ENCODE measurements at places on chromosomes 16 and 17. TPM values are rescaled to one million over a fixed set of nuclear protein-coding genes. Genes with fewer than 3 reads are reported as not detected.

DNA sequence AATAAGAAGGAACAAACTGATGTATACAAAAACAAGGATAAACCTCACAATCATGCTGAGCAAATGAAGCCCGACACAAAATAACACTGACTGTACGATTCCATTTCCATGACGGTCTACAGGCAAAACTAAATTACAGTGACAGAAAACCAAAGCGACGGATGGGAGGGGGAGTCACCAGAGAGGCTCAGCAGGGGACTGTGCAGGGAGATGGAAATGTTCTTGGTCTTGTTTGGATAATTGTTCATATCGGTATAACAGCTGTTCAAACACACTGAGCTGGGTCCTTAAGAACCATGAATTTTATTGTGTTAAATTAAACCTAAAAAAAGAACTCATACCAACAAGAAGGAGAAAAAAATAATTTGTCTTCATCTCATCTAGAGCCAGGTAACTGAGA, 97.8 kb downstream of the NXN start:
- no peak overlapping the region for H3K4me3 ChIP-seq
- peaks cover 25% of the 10 kb centered on the region for H3K4me1 ChIP-seq
- peaks cover 10% of the 10 kb centered on the region for H3K36me3 ChIP-seq
- peak overlapping the region; percentile 67 for H3K27ac ChIP-seq
- DNase-seq, result no peak
- no peaks in the 10 kb centered on the region for H3K27me3 ChIP-seq

- H3K27ac ChIP-seq, result peak overlapping the region; percentile 69
- peak overlapping the region; percentile 47 for H3K4me3 ChIP-seq
- DNase-seq, result no peak
- peaks cover 25% of the 10 kb centered on the region for H3K4me1 ChIP-seq
- no peaks in the 10 kb centered on the region for H3K36me3 ChIP-seq
- H3K27me3 ChIP-seq, result no peaks in the 10 kb centered on the region
These were observed 7.4 kb downstream of the LRRC75A start for GRCh38 chr17:16484445-16485175.

- peaks cover 23% of the 10 kb centered on the region for H3K4me1 ChIP-seq
- peaks cover 19% of the 10 kb centered on the region for H3K36me3 ChIP-seq
- peak overlapping the region; percentile 13 for H3K4me3 ChIP-seq
- H3K27me3 ChIP-seq, result no peaks in the 10 kb centered on the region
These were observed 20.7 kb downstream of the UBN1 start for GRCh38 chr16:4868026-4868425.

DNA sequence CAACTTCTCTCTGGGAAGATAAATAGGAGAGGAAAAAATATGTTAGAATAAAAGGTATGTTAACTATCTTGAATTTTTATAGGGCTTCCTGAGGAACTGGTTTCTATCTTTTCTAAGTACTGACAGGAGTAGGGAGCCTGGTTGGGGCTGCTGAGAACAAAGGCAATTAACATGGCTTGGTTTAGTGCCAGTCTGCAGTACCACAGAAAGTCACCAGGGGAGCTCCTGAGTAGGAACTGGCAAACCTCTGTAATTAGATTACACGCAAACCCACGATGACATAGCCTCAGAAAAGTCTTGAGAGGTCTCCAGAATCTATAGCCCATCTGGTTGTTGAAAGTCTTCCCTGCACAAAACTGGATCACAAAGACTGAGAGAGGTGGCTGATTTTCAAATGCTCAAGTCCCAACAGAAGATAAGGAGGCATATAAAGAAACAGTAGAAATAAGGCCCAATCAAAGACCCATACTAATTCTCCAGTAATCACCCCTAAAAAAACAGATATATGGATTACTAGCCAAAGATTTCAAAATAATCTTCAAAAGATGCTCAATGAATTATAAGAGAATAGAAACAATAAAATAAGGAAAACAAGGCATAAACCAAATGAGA, 11.7 kb upstream of the CNTNAP4 start:
- H3K27ac ChIP-seq, result no peak overlapping the region
- H3K36me3 ChIP-seq, result peaks cover 4% of the 10 kb centered on the region
- no peaks in the 10 kb centered on the region for H3K27me3 ChIP-seq
- H3K4me3 ChIP-seq, result no peak overlapping the region

DNA sequence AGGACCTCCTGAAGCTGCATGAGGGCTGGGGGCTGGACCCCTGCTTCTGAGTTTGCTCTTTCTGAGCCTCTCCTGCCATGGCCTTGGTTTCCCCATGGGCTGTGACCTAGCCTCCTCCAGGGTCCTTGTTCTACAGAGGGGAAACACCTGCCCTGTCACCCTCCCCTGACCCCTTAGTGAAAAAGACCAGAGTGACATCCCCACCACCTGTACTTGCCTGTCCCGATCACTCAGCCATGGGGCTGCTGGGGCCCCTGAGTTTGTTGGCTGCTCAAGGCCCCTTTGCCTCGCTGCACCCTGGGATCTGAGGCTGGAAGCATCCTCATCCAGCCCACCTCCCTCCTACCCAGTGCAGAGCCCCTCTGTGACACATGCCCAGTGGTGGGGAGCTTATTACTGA, 800 bp downstream of the NOD2 start:
- H3K36me3 ChIP-seq, result no peaks in the 10 kb centered on the region
- H3K4me1 ChIP-seq, result no peaks in the 10 kb centered on the region
- H3K27ac ChIP-seq, result no peak overlapping the region
- no peak for DNase-seq

DNA sequence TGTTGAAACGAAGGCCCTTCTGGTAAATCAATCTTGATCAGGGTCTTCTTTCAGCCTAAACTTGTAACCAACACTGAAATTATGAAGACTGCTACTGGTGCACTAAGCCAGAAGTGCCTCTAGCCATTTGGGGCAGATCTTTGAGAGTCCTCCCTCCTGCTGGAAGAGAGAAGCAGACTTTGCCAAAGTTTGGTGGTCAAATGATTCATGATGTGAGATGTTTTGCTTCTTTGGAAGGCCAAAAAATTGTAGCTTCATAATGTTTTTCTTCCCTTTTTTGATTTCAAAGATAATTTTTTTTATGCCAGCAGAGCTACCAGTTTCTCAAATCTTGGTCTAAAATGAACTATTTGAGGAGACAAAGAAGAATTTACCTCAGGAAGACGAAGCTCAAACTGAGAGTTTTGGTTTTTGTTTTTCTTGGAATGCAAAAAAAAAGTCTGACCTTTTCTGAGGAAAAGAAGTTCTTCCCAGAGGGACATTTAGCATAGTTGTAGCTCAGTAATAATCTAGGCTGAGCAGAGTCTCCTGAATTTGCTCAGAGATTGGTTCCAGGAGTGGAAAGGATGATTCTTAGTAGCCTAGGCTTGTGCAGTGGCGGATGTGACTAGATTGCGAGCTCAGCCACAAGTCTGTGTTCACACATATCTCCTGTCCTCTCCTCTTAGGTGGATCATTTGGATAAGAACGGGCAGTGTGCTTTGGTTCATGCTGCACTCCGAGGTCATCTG, 50.9 kb downstream of the CYB561 start:
- no peak overlapping the region for H3K27ac ChIP-seq
- no peak for DNase-seq
- H3K4me3 ChIP-seq, result no peak overlapping the region
- H3K4me1 ChIP-seq, result no peaks in the 10 kb centered on the region
- no peaks in the 10 kb centered on the region for H3K27me3 ChIP-seq

Gene MLX
- total RNA-seq, result 26.8 TPM

Gene PRAC2
- not detected for total RNA-seq
